ENCODE measurements at places on chromosomes 6 and 20.

- no peak for DNase-seq
Measured at GRCh38 chr6:90997076-90997475, 410.2 kb upstream of the MAP3K7 start.

DNA sequence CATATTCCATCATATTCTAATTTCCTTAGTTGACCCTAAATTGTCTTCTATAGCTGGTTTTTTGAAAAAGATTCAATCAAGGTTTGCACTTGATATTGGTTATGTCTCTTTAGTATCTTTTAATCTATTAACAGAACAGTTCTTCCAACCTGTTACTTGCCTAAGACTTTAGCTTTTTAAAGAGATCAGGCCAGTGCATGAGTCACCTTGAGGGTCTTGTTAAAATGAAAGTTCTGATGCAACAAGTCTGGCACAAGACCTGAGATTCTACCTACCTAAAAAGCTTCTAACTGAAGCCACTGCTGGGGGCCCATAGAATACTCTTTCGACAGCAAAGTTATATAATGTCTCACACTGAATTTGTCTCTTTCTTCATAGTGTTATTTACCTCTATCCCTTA lies 3.2 kb downstream of the USP45 start:
- DNase-seq: no peak

DNA sequence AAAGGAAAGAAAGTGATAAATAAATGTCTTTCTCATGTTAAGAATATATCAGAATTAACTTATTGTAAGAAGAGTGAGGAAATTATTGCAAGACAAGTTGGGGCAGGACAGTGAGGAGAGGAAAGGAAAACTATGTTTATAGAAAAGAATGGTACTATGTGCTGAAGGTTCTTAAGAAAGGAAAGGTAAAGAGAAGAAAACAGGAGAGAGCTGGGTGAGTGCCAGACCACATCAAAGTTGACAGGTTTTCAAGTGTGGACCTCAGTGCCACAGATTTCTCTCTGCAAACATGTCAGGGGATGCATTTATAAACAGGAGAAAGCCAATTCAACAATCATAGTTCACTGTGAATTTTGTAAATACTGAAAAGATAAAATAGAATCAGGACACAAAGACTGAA lies 439.2 kb downstream of the PKHD1 start:
- no peak for DNase-seq

GRCh38 chr20:48819821-48820648 lies 7.8 kb downstream of the PREX1 start:
- no peak for DNase-seq

DNA sequence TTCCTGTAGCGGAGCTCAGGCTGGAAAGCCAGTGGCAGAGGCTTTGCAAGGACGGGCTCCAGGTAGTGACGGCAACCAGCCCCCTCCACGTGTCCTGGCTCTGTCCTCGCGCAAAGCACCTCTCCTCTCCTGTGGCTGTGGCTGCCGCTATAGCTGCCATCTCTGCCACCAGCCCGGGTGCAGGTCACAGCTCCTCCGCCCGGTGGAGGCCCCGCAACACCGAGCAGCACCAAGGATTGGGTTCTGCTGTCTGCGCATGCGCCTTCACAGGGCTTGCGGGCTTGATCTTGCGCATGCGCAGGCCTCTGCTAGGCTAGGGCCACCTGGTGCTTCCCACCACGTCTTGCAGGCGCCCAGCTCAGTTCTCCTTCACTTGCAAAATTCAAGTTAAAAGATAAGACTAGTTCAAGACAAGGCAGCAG lies 625.4 kb downstream of the QKI start:
- peak; percentile 2 for DNase-seq

DNA sequence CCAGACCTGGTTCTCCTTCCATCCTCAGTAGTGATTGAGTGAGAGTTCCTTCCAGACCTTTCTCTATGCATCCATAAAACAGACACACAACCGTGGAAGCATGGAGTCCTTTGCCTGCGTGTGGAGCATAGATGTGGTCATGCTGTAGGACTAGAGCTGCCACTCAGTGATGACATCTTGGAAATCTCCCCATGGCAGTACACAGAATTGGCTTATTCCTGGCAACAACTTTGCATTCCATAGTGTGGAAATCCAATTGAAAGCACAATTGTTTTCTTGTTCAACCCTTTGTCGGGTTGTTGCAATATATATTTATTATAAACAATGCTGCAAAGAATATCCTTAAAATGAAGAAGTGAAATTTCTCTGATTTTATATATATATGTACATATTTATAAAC lies 547.8 kb downstream of the CDH26 start:
- DNase-seq: no peak

GRCh38 chr6:137044366-137045221 lies at the start of gene IL20RA:
Gene IL20RA (minus strand): TSS chr6:137044965. CDS start chr6:137044728, 237 bp downstream.
- peak; percentile 15 for DNase-seq

DNA sequence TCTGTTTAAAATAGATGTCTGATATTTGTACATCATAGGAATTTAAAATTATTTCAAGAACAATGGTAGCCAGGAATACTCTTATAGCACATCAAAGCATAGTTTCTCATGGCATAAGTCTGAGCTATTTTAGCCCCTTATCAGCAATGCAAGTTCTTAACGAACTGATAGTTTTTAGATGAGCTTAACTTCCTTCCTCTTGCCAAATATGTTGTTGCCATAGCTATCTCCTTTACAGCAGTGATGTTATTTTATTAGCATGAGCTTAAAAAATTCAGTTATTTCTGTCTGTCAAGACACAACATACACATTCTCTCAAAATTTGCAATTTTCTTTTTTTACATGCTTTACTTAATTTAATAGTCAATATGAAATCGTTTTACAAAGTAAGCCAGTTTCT lies 867.2 kb downstream of the PHF3 start:
- DNase-seq: no peak

DNA sequence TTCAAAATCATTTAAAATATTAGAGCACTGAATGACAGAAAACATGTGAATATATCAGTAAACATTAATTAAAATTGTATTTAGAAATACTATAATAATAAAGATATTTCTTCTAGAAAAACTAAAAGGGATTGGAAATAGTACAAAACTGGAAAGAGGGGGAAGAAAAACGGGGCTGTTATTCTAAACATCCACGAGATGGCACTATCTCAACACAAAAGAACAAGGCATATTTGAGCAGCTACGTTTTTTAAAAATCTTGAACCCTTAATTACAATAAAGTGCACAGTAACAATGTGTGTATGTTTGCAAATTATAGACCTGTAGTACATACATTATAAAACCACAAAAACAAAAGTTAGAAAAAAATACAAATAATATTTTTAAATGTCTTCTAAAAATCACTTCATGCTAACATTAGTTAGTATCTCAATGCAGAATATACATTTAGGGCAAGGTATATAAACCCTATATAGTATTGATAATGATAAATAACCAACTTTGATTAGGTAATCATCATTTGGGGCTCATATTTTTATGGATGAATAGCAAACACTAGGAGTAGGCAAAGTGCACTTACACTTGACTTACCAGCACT lies 42.5 kb upstream of the PNISR start:
- no peak for DNase-seq

DNA sequence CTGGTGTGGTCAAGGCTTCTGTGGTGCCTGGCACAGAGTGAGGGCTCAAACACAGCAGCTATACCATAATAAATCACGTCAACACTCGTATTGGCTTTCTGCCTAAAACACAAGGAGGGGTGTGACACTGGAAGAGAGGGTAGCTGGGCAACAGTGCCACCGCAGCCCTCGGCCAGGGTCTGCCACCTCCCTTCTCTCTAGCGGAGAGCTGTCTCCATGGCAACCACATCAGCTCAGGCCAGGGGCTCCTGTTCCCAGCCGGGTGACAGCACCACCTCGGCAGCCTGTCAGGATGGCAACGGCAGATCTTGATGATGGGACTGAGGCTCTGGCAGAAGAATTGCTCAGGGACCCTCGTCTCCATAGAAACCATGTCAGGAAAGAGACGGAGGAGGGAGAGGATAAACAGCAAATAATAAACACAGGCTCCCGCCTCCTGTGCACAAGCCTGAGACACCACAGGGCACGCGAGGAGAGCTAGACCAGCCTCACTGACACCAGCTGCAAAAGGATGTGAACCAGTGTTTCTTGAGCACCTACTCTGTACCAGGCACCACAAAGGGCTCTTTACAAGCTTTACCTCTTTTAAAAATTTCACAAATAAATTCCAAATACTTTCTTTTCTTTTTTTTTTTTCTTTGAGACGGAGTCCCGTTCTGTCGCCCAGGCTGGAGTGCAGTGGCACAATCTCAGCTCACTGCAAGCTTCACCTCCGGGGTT lies 50.4 kb upstream of the TLDC2 start:
- no peak for DNase-seq

DNA sequence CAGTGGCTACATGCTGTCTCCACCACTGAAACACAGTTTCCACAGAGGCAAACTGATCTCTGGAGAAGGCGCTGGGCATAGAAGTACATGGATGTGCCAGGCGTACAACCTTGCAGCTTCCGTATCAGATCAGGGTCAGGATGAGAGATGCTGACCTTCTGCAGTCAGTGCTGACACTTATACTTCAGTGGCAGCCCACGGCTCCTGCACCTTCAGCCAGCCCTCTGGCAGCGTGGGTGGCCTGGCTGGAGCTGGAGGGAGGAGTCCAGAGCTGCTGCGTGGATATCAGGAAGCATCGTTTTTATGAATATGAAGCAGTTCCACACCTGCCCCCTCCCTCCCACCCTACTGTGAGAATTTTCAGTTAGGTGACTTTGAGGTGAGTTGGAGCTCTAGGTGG lies 149.3 kb downstream of the CFAP61 start:
- DNase-seq: no peak

DNA sequence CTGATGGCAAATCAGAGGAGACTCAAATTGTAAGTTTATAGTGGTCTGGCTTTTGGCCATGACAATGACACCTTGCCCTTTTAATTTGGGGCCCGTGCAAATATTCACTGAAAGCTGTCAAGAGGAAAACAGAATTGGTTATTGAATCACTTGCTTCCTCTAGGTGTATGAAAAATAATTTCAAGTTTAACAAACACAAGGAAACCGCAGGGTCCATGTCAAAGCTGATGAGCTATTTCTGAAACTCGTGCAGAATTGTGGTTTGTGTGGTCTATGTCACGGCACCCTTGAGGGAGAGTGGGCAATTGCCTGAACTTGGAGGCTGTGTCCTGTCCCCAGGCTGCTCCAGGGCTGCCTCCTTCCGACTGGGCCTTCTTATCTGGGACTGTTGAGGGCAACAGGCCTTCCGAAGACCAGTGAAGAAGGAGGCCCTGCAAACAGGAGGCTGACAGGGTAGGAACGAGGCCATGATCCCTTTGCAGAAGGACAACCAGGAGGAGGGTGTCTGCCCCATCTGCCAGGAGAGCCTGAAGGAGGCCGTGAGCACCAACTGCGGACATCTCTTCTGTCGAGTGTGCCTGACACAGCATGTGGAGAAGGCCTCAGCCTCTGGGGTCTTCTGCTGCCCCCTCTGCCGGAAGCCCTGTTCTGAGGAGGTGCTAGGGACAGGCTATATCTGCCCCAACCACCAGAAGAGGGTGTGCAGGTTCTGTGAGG lies 788 bp downstream of the TRIM40 start:
- DNase-seq: no peak

- DNase-seq: no peak
Measured at GRCh38 chr20:37344506-37345338, 1.2 kb upstream of the SRC start.

- DNase-seq: no peak
Measured at GRCh38 chr6:73340048-73340447, 14.0 kb downstream of the DPPA5 start.

DNA sequence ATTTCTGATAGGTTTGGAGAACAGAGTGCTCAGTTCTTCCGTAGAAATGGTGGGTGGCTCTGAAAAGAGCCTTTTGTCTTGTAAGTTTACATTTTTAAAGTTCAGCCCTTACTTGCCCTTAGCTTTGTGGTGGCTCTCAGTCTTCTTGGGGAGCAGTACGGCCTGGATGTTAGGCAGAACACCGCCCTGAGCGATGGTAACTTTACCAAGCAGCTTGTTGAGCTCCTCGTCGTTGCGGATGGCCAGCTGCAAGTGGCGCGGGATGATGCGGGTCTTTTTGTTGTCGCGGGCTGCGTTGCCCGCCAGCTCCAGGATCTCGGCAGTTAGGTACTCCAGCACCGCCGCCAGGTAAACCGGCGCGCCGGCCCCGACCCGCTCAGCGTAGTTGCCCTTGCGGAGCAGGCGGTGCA lies 19.5 kb downstream of the OR2B2 start:
- DNase-seq: no peak

DNA sequence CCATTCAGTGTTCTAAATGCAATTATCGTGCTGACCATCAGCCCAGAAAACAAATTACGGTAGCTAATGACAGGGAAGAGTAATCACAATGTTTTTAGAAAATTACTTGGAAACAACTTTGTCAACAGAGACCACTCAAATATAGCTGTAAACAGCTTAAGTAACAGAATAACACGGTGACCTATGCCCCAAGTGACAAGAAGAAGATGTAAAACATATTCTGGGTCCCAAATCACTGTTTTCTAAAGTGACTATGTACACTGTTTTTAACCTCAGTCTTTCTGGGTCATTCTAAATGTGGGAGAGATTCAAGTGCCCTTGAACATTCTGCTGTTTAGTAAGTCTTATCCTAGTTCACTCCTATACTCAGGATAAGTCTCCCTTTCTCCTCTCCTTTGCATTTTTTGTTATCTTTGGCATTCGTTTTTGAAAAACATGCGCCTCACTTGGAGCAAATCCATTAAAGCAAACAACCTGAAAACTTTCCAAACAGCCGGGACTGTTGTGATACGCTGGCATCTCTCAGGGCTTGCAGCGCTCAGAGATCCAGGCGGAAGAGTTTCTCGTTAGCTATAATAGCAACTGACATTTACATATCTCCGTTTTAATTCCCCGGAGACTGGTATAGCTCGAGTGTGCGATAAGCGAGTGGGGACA lies 114.5 kb upstream of the SOX4 start:
- no peak for DNase-seq

DNA sequence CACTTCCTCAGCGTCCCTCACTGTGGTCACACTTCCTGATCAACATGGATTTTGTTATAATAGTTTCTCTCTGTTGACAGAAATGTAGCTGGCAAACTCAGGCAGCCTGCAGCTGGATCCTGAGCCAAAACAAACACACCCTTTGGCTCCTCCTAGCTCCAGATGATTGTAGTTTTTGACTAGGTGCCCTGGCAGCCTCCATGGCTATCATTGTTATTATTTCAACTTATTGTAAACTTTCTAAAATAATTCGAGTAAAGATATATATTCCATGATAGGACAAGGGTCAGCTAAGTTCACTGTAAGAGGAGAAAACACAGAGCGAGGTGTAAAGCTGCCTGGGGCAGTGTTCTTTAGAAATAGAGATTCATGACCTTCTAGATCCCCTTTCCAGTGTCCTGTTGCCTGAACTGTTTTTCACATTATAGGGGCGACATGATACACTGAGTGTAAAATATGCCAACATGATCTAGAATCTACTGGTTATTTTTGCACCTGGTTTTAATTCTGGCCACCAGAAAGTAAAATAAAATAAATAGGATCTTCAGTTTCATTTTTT lies 98.2 kb upstream of the HDGFL1 start:
- DNase-seq: no peak

- DNase-seq: peak; percentile 35
Measured at GRCh38 chr20:17648791-17649730, 33.0 kb downstream of the RRBP1 start.

GRCh38 chr6:116969211-116969863 lies 92.3 kb downstream of the RFX6 start:
- peak; percentile 27 for DNase-seq

- DNase-seq: no peak
Measured at GRCh38 chr20:29689411-29690225, 1567.8 kb upstream of the DEFB115 start.

- no peak for DNase-seq
Measured at GRCh38 chr20:37228082-37228481, 33.5 kb downstream of the GHRH start.

GRCh38 chr20:50388733-50389437 lies 121.3 kb upstream of the PTPN1 start:
- no peak for DNase-seq

All from activated T-cell treated with anti-CD3 and anti-CD28 coated beads, Interleukin-2, amount 50 U/mL, for 72 hours (primary cell).